ENCODE measurements at places on chromosomes 3 and 15.
A peak's percentile ranks its signal among the peaks of the same experiment; 100 is the strongest.

DNA sequence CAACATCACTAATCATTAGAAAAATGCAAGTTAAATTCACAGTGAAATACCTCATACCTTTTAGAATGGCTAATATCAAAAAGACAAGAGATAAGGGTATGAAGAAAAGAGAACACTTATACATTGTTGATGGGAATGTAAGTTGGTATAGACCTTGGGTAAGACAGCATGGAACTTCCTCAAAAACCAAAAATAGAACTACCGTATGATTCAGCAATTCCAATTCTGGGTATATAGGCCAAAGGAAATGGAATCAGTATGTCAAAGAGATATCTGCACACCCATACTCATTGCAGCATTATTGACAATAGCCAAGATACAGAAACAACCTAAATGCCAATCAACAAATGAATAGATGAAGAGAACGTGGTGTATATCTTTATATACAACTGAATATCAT is 166.8 kb upstream of the LRRN1 start:
- no peak for DNase-seq
- no peaks in the 10 kb centered on the region for H3K36me3 ChIP-seq
- no peak overlapping the region for H3K27ac ChIP-seq
- H3K27me3 ChIP-seq = no peaks in the 10 kb centered on the region
- peaks cover 18% of the 10 kb centered on the region for H3K4me1 ChIP-seq
- no peak overlapping the region for H3K4me3 ChIP-seq

- H3K27me3 ChIP-seq = peaks cover 25% of the 10 kb centered on the region
- DNase-seq = no peak
- H3K4me3 ChIP-seq = no peak overlapping the region
- H3K4me1 ChIP-seq = peaks cover 3% of the 10 kb centered on the region
- H3K36me3 ChIP-seq = no peaks in the 10 kb centered on the region
Observed at GRCh38 chr3:170976190-170976519, 50.4 kb downstream of the SLC2A2 start.

GRCh38 chr3:120473389-120473788 is 22.6 kb upstream of the FSTL1 start:
- no peak for DNase-seq
- no peak overlapping the region for H3K4me3 ChIP-seq
- H3K27ac ChIP-seq = no peak overlapping the region
- H3K36me3 ChIP-seq = peaks cover 9% of the 10 kb centered on the region

DNA sequence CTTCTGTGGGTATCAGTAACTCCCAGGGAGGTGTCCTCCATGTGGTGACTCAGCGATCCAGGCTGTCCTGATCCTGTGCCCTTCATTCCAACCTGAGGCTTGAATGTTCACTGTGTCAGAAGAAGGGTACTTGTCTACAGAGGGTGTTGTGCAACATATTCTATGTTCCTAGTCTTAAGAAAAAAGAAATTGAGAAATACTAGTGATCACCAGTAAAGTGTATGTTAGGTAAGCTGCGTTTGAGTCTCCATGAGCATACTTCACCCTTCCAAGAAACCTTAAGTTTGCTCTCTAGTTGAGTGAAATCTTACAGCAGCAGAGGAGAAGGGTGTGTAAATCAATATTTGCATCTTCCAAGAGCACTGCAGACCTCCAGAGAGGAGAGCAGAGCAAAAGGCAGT is 122.2 kb upstream of the SLC24A5 start:
- H3K36me3 ChIP-seq = no peaks in the 10 kb centered on the region
- no peak for DNase-seq
- H3K27me3 ChIP-seq = no peaks in the 10 kb centered on the region
- no peak overlapping the region for H3K27ac ChIP-seq
- H3K4me3 ChIP-seq = no peak overlapping the region
- H3K4me1 ChIP-seq = peaks cover 18% of the 10 kb centered on the region

GRCh38 chr3:155554777-155555451 is 190.0 kb downstream of the PLCH1 start:
- no peak overlapping the region for H3K27ac ChIP-seq
- no peak for DNase-seq
- peaks cover 6% of the 10 kb centered on the region for H3K4me1 ChIP-seq
- no peak overlapping the region for H3K4me3 ChIP-seq
- H3K27me3 ChIP-seq = no peaks in the 10 kb centered on the region

GRCh38 chr3:179347345-179348194 is at the start of gene MFN1:
MFN1 (plus strand) TSS chr3:179347709; CDS start chr3:179348852, 1,143 bp downstream.
- no peaks in the 10 kb centered on the region for H3K27me3 ChIP-seq
- H3K36me3 ChIP-seq = peaks cover 7% of the 10 kb centered on the region
- H3K27ac ChIP-seq = peak within 1 kb of the TSS; percentile 99
- H3K4me3 ChIP-seq = peak within 1 kb of the TSS; percentile 100

- H3K4me1 ChIP-seq = peaks cover 7% of the 10 kb centered on the region
- no peaks in the 10 kb centered on the region for H3K27me3 ChIP-seq
- no peak overlapping the region for H3K27ac ChIP-seq
Observed at GRCh38 chr3:28290863-28291300, 49.5 kb downstream of the CMC1 start.

DNA sequence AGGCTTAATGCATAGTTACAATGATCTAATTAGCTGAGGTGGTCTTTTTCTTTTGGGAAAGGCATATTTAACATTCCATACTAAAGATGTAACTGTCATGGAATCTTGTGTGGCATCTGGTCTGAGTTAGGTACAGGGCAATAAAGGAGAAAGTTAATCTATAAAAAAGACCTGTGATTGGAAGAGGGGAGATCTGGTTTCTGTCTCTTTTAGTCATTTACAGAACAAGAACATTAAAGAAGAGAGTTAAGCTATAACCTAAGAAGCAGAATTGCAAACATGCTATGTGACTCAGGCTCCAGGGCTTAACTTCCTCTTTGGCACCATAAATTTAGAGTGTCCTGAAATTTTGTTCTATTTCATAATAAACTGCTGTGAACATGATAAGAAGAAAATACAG is 47.2 kb upstream of the MME start:
- peak overlapping the region; percentile 60 for H3K27ac ChIP-seq
- no peak for DNase-seq
- H3K4me3 ChIP-seq = no peak overlapping the region
- H3K36me3 ChIP-seq = peaks cover 20% of the 10 kb centered on the region
- peaks cover 45% of the 10 kb centered on the region for H3K4me1 ChIP-seq

GRCh38 chr3:16834753-16835152 is 50.0 kb upstream of the PLCL2 start:
- DNase-seq = no peak
- H3K36me3 ChIP-seq = no peaks in the 10 kb centered on the region
- H3K4me3 ChIP-seq = no peak overlapping the region
- peaks cover 6% of the 10 kb centered on the region for H3K4me1 ChIP-seq

- H3K27ac ChIP-seq = no peak overlapping the region
- peaks cover 15% of the 10 kb centered on the region for H3K4me1 ChIP-seq
- DNase-seq = no peak
Observed at GRCh38 chr3:79598594-79598993, 169.2 kb downstream of the ROBO1 start.

DNA sequence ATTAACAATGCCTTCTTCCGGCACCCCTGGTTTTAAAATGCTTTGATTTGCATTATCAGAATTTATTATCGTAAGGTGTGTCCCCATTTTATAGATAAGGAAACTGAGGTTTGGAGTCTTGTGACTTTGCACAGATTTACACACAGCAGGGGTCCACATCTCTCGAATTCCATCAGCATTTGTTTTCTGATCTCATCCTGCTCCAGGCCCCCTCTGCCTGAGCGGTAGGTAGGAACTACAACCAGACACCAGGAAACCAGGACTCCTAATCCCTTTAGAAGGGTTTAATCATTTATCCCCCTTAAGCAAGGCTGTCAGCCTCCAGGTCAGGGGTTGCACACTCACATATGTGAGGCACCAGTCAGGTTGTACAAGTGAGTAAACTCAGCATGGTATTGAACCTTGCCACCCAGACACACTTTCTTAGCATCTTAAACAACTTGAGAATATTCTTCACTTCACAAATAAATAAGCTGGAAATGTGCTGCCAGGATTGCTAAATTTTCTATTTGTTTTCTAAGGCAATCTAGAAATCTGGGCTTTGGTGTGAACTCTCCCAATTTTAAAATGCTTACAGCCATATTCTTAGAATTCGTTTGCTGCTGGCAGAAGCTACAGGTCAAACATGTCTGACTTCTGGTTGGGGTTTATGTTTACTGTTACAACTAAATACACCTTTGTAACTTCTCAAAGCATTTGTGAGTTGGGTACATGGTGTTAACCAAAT is 31.7 kb upstream of the CMTM7 start:
- no peak overlapping the region for H3K4me3 ChIP-seq
- no peaks in the 10 kb centered on the region for H3K36me3 ChIP-seq
- DNase-seq = no peak
- H3K27ac ChIP-seq = no peak overlapping the region
- peaks cover 11% of the 10 kb centered on the region for H3K4me1 ChIP-seq
- no peaks in the 10 kb centered on the region for H3K27me3 ChIP-seq

DNA sequence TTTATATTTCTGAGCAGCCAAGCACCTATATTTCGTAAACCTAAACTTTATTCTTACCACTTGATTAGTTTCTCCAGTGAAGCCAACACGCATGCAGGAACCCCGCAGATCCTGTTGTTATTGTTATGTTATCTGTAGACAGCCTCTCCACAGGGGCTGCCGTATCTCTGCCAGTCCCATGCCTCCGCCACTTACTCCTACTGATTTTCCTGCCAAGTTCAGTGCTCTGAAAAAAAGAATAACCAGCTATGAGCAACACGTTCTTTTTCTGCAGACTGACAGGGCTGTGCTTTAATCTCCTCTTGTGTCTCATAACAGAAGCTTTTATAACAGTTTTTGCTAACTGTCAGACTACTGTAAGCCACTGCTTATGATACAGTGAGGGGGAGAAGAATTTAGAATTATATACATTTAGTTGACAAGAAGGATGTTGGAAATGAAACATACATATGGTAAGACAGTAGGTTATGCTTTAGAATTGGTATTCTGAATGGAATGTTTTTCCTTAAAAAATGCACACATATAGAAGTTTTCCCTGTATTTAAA is 347.4 kb downstream of the SI start:
- H3K36me3 ChIP-seq = no peaks in the 10 kb centered on the region
- H3K27ac ChIP-seq = no peak overlapping the region
- H3K4me3 ChIP-seq = no peak overlapping the region
- H3K27me3 ChIP-seq = no peaks in the 10 kb centered on the region
- DNase-seq = no peak

GRCh38 chr15:64634027-64634426 is 141.4 kb downstream of the RBPMS2 start:
- DNase-seq = no peak
- no peak overlapping the region for H3K4me3 ChIP-seq
- no peaks in the 10 kb centered on the region for H3K27me3 ChIP-seq
- H3K27ac ChIP-seq = peak overlapping the region; percentile 90
- peaks cover 31% of the 10 kb centered on the region for H3K4me1 ChIP-seq

GRCh38 chr15:39444735-39445470 is 136.0 kb upstream of the THBS1 start:
- H3K36me3 ChIP-seq = no peaks in the 10 kb centered on the region
- peaks cover 8% of the 10 kb centered on the region for H3K4me1 ChIP-seq
- no peak overlapping the region for H3K27ac ChIP-seq
- H3K27me3 ChIP-seq = no peaks in the 10 kb centered on the region

DNA sequence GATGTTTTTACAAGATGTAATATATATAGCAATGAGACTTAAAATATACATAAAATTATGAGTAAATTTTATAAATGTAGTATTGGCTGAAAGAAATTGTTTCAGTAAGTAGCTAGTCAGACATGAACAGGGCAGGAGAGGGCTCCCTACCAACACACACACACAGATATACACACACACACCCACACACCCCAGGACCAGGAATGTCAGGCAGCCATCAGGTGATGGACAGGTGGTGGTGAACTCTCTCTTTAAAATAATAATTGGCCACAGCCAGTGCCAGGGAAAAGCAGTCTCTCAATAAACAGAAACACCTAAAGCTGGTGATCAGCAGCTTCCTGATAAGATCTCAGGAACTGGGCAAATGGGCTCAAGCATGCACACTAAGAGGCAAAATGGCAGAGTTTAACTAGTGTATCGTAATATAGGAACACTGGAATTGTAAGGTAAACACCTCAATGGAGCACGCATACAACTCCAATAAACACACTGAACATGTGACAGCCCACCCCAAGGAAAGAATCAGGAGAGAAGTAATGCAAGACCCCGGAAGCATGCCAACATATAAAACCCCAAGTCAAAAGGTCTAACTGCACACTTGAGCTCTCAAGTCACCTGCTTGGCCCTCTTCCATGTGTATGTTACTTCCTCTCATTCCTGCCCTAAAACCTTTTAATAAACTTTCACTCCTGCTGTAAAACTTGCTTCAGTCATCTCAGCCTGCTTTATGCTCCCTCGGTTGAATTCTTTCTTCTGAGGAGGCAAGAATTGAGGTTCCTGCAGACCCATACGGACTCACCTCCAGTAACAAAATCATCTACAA is 1034.1 kb upstream of the SEMA6D start:
- H3K4me3 ChIP-seq = no peak overlapping the region
- DNase-seq = no peak
- H3K27me3 ChIP-seq = no peaks in the 10 kb centered on the region
- no peaks in the 10 kb centered on the region for H3K36me3 ChIP-seq

DNA sequence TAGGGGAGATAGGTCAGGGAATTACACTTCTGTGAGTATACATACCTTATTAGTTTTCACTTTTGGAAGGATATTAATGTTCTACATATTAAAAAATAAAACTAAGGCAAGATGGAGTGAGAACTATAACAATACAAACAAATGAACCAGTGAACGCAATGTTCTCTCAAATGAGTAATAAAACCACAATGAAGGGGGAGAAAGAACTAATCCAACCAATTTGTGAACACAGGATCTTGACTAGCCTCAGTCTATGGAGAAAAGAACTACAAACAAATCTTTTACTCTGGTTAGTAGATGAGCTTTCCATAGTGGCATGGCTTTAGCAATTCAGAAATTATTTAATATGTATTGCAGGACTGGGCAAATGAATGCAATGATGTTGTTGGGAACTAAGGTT is 26.9 kb upstream of the ATOSA start:
- H3K27me3 ChIP-seq = peaks cover 35% of the 10 kb centered on the region
- peaks cover 2% of the 10 kb centered on the region for H3K4me1 ChIP-seq
- no peaks in the 10 kb centered on the region for H3K36me3 ChIP-seq
- no peak overlapping the region for H3K27ac ChIP-seq
- no peak overlapping the region for H3K4me3 ChIP-seq

DNA sequence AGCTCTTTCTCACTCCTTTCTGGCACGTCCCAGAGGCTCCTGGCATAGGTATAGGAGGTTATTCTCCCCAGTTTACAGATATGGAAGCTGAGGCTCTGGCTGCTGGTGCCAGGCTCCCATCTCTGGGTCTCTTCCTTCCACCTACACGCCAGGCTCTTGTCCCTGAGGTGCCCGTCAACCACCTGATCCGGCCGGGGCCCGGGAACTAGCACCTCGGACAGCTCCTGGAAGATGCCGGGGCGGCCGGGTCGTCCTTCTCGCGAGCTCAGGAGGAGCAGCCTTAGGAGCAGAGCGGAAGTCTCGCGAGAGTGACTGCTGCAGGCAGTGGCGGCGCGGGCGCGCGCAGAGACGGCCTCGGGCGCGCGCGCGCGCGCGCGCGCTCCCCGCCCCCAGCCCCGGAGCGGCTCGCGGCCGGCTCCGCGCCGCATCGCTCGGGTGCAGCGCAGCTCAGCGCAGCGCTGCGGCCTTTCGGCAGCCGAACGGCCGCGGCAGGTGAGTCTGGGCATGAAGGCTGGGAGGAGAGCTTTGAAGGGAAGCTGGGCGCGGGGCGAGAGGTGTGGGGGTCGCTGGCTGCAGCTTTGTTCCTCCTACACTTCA is at the start of gene SCAMP5:
TSS of gene SCAMP5 (plus strand) at position 382 of the 597 bp plus-strand sequence. CDS start 16,277 bp downstream, outside the sequence.
- peaks cover 9% of the 10 kb centered on the region for H3K4me1 ChIP-seq
- peaks cover 8% of the 10 kb centered on the region for H3K36me3 ChIP-seq
- H3K27me3 ChIP-seq = peaks cover 37% of the 10 kb centered on the region

- H3K4me3 ChIP-seq = no peak overlapping the region
- H3K36me3 ChIP-seq = peaks cover 42% of the 10 kb centered on the region
- H3K27me3 ChIP-seq = no peaks in the 10 kb centered on the region
- no peaks in the 10 kb centered on the region for H3K4me1 ChIP-seq
Observed at GRCh38 chr15:90641581-90642463, 75.3 kb upstream of the BLM start.
